ENCODE measurements at places on chromosomes 5 and 9.

DNA sequence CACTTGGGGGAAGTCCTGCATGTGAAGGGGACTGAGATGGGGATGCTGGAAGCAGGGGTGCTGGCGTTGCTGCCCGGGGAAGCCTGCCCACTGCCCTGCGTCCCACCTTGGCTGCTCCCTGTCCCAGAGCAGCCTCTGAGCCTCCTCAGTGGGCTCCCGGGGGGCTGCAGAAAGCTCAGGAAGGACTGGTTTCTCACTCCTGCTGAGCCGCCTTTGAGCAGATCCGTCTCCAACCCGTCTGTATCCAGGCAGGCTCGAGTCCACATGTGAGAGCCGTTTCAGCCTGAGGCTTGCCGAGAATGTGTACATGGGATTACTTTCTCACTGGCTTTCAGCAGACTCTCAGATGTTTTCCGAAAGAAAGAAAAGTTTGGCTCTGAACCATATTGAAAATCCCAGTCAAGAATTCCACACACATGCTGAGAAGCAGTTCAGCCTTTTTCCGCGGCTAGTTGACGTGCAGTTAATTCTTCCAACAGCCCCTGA lies 95.3 kb upstream of the COL5A1 start:
- no peak for DNase-seq

DNA sequence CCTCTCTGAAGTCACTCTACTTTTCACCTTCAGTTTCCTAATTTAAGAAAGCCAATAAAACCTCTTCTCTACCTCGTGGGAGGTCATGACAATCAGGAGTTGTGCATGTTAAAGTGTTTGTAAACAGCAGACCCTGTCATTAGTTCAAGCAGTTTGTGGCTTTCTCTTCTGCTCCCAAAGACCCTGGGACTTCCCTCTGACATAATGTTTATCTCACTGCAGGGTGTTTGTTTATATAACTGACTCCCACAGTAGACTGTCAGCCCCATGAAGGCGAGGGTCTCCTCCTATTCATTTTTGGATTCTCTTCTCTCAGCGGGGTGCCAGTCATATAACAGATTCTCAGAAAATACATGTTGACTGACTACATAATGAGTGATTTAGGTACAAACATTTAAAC lies 360.0 kb upstream of the ZNF462 start:
- no peak for DNase-seq

DNA sequence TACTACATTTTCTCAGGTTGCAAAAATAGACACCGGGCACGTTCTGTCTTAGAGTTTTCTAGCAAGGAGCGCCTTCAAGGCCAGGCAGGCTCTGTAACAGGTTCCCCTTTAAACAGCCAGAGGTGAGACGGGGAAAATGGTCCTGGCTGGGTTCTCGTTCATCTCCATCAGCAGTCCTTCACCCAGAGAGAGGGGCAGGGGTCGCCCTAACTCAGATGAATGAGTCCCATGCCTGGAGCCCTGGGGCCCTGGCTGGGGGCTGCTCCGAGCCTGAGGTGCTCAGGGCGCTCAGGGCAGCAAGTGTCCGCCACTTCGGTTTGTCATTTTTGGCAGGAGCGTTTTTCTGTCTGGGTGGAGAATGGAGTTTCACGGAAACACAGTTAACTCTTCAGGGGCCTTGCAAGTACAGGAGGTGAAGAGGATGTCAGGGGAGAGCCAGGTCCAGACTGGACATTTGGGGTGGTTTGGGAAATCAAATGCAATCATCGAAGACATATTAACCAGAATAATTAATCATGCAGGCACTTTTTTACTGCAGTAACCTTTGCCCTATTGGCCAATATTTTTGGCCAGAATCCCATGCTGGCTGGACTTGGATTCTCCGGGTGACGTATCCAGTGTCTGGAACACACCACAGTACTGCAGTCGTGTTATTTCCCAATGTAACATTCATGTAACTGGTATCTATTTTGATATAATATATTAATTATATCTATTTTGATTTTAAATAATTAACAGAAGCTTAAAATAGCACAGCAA lies 2.9 kb downstream of the NTNG2 start:
- DNase-seq, result no peak

GRCh38 chr5:53426512-53426830 lies 54.0 kb upstream of the FST start:
- DNase-seq, result no peak

- no peak for DNase-seq
These were observed 87.0 kb upstream of the NR5A1 start for GRCh38 chr9:124594225-124594624.

DNA sequence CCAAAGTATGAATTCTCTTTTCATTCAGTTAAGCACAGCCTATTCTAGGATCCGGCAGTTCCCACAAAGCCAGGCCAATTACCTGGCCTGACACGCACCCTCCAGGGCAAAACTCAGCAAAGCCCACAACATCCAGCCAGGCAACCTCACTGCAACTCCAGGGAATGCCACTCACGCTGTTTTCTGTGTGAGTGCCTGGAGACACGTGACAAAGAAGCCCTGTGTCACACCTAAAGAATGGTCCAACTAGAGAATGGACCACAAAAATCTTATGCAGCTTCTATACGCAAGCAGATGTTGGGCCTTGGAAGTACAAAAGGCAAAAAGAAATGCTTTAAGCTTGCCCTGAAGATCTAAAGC lies 20.2 kb downstream of the RETREG1 start:
- DNase-seq, result no peak

- no peak for DNase-seq
These were observed 60.5 kb downstream of the GLDC start for GRCh38 chr9:6584881-6585597.

- no peak for DNase-seq
These were observed 165.9 kb downstream of the ARSB start for GRCh38 chr5:78819166-78819565.

DNA sequence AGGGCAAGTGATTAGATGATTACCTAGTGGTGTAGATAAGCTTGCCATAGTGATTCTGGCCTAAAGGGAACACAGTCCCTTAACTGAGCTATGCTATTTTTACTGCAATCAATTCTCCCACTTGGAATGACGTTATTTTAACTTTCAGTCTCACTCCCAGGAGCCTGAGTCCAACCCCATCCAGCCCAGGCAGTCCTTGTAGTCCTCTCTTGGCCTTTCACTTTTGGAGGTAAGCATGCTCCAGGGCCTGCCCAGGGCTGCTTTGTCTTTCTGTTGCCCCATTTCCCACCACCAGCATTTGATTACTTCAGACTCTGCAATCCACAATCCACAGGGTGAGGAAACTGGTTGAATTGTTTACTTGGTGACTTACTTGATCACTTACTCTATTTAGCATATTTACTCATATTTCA lies 233.0 kb downstream of the CD180 start:
- no peak for DNase-seq

DNA sequence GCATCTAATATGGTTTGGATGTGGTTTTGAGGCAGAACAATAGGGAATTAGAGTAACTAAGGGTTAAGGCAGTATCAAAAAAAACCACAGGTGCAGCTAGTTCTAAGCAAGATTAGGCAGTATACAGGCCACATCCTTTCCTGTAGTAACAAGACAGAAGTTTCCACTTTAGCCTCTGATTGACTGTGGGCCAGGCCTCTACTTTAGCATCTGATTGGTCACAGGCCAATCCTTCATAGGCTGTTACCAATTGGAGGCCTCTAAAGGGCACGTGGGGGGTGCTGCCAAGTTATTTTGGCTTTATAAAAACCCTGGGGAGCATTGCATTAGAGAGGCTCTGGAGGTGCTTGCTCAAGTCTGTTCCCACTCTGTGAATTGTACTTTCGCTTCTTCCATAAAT lies 144.1 kb upstream of the ST8SIA4 start:
- DNase-seq, result no peak

- no peak for DNase-seq
These were observed 9.9 kb upstream of the CD180 start for GRCh38 chr5:67206461-67206860.

DNA sequence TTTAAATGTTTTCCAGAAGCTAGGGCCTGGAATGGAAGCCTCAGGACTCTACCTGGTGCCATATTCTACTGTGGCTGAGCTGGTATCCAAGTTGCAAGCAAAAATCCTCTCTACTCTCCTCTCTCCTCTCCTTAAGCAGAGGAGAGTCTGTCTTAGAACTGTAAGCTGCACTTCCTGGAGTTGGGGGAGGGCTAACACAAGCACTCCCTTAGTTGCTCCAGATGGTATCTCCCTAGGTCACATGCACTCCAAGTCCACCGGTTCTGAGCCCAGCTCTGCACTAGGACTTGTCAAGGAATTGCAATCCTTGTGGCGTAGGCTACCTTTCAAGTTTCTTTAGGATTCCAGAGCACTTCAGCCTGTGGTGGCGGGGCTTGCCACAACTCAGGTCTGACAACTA lies 513.9 kb upstream of the RGMB start:
- DNase-seq, result no peak

DNA sequence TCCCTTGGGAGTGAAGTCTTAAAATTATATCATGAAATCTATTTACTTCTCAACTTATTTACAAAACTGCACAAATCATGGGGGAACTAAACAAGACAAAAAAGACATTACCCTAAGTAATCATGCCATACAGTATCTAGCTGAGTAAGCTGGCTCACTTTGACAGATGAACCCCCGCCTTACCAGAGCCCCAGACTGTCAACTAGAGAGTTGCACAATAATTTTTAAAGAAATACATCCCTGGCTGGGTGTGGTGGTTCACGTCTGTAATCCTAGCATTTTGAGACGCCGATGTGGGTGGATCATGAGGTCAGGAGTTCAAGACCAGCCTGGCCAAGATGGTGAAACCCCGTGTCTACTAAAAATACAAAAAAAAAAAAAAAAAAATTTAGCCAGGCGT lies 62.3 kb downstream of the LPAR1 start:
- DNase-seq, result no peak

GRCh38 chr9:136231478-136232297 lies 13.9 kb downstream of the QSOX2 start:
- DNase-seq, result no peak

- DNase-seq, result no peak
These were observed 107.3 kb upstream of the SPIN1 start for GRCh38 chr9:88280816-88281382.

DNA sequence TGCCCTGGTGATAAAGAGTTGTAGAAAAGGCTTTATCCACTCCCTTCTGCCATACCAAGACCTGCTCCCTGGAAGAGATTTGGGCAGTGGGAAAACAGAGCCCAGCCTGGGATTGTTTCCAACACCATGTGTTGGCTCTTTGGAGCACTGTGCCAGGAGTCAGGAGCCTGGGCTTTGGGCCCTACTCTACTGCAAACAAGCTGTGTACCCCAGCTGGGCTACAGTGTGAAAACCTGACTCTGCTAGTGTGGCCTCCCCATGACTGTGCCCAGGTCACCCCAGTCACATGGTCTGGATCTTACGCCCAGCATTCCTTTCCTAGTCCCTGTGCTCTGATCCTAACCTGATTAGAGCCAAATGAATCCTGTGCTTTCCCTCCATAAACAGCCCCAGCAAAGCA lies 39.3 kb upstream of the SHB start:
- DNase-seq, result no peak

DNA sequence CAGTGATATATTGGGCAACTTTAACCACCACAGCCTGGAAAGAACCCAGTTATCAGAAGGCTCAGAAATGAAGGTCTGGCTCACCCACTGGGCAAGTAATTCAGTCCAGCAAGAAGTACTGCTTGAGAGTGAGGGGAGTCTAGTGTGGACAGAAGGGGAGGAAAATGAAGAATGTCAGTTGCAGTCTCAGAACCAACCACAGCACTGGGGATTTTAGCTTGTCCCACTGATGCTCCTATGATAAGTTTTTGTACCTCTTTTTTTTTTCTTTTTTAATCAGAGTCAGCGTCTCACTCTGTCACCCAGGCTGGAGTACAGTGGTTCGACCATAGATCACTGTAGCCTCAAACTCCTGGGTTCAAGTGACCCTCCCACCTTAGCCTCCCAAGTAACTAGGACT lies 9.4 kb upstream of the CD72 start:
- DNase-seq, result no peak

DNA sequence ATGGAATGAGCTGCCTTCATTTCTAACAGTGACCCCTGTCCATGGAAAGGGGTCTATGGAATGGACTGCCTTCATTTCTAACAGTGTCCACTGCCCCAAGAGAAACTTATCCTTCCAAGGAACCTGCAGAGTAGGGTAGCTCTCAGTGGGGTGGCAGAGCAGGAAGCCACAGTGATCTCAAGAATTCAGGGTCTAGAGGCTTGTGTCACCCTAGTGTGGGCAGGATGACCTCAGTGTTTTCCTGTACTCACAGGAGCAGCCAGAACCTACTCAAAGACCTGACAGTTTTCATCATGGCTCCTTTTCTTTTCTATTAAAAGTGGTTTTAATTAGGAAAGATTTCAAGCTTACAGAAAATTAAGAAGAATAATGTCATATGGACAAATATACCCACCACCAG lies 27.5 kb downstream of the SEC61B start:
- no peak for DNase-seq

GRCh38 chr5:1363160-1363559 lies 18.3 kb upstream of the CLPTM1L start:
- DNase-seq, result no peak

GRCh38 chr9:7500521-7500920 lies 299.1 kb downstream of the DMAC1 start:
- DNase-seq, result no peak

DNA sequence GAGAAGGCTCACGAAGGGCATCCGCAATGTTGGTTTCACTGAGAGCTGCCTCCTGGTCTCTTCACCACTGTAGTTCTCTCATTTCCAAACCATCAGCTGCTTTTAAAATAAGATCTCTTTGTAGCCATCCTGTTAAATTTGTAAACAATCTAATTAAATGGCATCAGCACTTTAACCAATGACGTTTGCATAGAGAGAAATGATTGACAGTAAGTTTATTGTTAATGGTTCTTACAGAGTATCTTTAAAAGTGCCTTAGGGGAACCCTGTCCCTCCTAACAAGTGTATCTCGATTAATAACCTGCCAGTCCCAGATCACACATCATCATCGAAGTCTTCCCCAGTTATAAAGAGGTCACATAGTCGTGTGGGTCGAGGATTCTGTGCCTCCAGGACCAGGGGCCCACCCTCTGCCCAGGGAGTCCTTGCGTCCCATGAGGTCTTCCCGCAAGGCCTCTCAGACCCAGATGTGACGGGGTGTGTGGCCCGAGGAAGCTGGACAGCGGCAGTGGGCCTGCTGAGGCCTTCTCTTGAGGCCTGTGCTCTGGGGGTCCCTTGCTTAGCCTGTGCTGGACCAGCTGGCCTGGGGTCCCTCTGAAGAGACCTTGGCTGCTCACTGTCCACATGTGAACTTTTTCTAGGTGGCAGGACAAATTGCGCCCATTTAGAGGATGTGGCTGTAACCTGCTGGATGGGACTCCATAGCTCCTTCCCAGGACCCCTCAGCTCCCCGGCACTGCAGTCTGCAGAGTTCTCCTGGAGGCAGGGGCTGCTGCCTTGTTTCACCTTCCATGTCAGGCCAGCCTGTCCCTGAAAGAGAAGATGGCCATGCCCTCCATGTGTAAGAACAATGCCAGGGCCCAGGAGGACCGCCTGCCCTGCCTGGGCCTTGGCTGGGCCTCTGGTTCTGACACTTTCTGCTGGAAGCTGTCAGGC lies 16.6 kb downstream of the SQSTM1 start:
- DNase-seq, result no peak

DNA sequence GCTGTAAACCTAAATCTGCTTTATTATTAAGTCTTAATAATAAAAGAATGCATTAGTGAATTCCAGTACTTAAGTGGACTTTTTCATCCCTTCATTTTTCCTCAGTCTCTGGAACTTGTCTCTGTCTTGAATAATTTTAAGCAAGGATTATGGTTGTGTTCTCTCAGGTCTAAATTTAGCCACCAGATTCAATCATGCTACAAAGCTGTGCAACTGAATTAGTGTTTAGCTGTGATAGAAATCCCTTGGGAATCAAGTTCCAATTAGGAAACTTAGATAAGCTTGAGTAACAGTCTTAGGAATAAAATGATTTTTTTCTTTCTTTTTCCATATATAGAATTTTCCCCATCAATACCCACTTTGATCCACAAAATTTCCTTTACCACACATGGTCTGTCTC lies 104.3 kb downstream of the PLPPR1 start:
- no peak for DNase-seq

All from stimulated activated CD4-positive, alpha-beta T cell treated with anti-CD3 and anti-CD28 coated beads, TNF-alpha, amount 100 ng/mL, for 1 hour (primary cell).